ENCODE measurements at places on chromosomes 6 and 20.

GRCh38 chr6:117459204-117459944 lies 23.1 kb upstream of the DCBLD1 start:
- DNase-seq, result no peak

DNA sequence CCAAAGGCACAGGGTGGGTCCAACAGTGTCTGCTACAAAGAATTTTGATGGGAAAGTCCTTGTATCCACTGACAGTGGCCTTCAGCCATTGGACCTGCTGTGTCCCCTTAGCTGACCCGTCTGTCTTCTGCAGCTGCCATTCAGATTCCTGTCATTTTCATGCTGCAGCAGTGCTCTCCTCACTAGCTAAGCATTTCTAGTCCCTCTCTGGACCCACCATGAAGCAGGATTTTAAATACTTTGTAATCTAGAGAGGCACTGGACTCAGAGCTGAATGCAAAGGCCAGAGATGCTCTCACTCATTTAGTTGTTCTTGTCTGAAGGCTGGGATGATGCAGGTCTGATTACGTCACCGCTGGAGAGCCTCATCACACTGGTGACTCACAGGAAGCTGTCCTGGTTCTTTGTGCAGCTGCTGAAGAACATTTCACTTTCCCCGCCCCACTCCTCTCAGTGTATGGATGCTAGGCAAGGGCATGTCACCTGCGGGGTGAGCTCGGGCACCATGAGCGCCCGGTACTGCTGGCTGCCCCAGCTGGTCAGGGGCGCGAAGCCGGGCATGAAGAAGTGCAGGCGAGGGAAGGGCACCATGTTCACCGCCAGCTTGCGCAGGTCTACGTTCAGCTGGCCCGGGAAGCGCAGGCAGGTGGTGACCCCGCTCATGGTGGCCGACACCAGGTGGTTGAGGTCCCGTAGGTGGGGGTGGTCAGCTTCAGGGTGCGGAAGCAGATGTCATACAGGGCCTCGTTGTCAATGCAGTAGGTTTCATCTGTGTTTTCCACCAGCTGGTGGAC lies 19.4 kb upstream of the TUBB2A start:
- peak; percentile 83 for DNase-seq

- no peak for DNase-seq
Observed at GRCh38 chr20:9628141-9628540, 113.8 kb downstream of the LAMP5 start.

DNA sequence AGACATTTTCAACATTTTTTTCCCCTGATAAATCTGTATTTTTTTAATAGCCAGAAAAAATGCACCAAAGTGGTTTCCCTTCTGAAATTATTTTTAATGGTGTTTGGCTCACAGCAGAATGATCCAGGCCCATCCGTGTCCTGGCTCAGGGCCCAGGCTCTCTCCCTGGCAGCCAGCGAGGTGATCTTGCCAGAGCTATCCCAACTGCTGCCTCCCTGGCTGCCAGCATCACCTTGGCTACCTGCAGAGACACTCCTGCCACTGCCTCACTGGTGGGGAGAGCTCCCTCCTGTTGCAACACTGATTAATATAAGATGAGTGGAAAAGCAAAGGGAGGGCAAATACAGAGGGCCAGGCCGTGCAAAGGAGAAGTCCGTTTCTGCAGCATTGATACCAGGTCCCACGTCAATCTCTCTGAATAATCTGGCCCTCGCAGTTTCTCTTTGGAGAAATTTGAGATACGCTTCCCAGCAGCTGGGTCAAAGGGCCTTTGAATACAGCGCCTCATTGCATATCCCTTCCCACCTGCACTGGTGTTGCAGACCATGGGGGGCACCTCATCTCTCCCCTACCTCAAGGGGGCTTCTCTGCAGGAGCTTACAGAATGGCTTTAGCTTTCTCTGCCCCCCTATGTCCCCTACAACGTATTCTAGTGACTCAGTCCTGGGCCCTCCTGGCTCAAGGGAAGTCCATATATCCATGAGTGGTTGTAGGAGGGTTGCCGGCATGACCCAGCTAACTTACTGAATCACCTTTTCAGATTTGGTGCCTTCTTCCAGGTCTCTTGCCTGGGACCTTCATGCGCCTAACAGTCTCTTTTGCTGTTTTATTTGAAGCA lies 12.8 kb upstream of the DSTN start:
- peak; percentile 65 for DNase-seq

- peak; percentile 21 for DNase-seq
Observed at GRCh38 chr20:63435552-63435951, 36.9 kb downstream of the KCNQ2 start.
